ENCODE measurements at places on chromosomes 3 and 15. TPM values are rescaled to one million over a fixed set of nuclear protein-coding genes. Genes with fewer than 3 reads are reported as not detected.

The ALPK3 gene
- total RNA-seq: 0.17 TPM

The SLC24A5 gene
- total RNA-seq: not detected

The CPLX3 gene
- total RNA-seq: under 0.01 TPM

The DTWD1 gene
- 31.9 TPM for total RNA-seq

The GOLGA8T gene
- total RNA-seq: 0.17 TPM

The MASP1 gene
- total RNA-seq: 15.3 TPM

The P2RY14 gene
- not detected for total RNA-seq

The PLXNB1 gene
- total RNA-seq: 57.5 TPM

The ACTRT3 gene
- total RNA-seq: 7.1 TPM

The SLC28A2 gene
- total RNA-seq: not detected

The IL1RAP gene
- total RNA-seq: 1.8 TPM

The PLIN1 gene
- not detected for total RNA-seq

The LRTM1 gene
- not detected for total RNA-seq

The ATP2B2 gene
- total RNA-seq: not detected

The CD86 gene
- total RNA-seq: not detected

The LINGO1 gene
- total RNA-seq: not detected

The FBXL22 gene
- total RNA-seq: 0.16 TPM

The DNAH12 gene
- under 0.01 TPM for total RNA-seq

The EIF4E3 gene
- total RNA-seq: 1.1 TPM

The ANKRD34C gene
- not detected for total RNA-seq

The SLC49A4 gene
- total RNA-seq: 7.6 TPM

The HCN4 gene
- not detected for total RNA-seq

The TNNC1 gene
- 0.63 TPM for total RNA-seq

The FOXL2 gene
- under 0.01 TPM for total RNA-seq

The CNTN3 gene
- 0.17 TPM for total RNA-seq

The GATA2 gene
- 7.6 TPM for total RNA-seq

The OR5K2 gene
- total RNA-seq: not detected

The SKOR1 gene
- 0.16 TPM for total RNA-seq

The GRAMD2A gene
- total RNA-seq: 0.09 TPM

The RNF7 gene
- total RNA-seq: 32.9 TPM

The CP gene
- total RNA-seq: not detected

The LRRC2 gene
- under 0.01 TPM for total RNA-seq

The CPEB1 gene
- total RNA-seq: 26.9 TPM

The ZNF106 gene
- total RNA-seq: 127 TPM

The LRRC3B gene
- not detected for total RNA-seq

The ZNF717 gene
- 19.7 TPM for total RNA-seq

The C3orf49 gene
- not detected for total RNA-seq

The ARPP21 gene
- total RNA-seq: not detected

The MESP2 gene
- 1.9 TPM for total RNA-seq

The COL6A5 gene
- total RNA-seq: not detected

The EFCAB12 gene
- not detected for total RNA-seq

The IL5RA gene
- total RNA-seq: under 0.01 TPM

The IL16 gene
- total RNA-seq: 3.2 TPM

The KLF13 gene
- 16.1 TPM for total RNA-seq

The LRRK1 gene
- 10.8 TPM for total RNA-seq

The GOLGA6L10 gene
- 1.1 TPM for total RNA-seq

The HDC gene
- total RNA-seq: not detected

The MAPK6 gene
- 38.0 TPM for total RNA-seq

The TMIE gene
- total RNA-seq: not detected

The LMAN1L gene
- not detected for total RNA-seq

The TTLL13 gene
- total RNA-seq: 0.16 TPM

The OXTR gene
- total RNA-seq: 0.32 TPM

The CD276 gene
- total RNA-seq: 90.9 TPM

The RLBP1 gene
- not detected for total RNA-seq

The ADCY5 gene
- total RNA-seq: 0.16 TPM

The TMCO5A gene
- total RNA-seq: not detected

The CACNA2D2 gene
- 0.16 TPM for total RNA-seq

The DNASE1L3 gene
- total RNA-seq: not detected

The SLC51A gene
- not detected for total RNA-seq

Data from bronchial smooth muscle cell (primary cell).